ENCODE measurements at places on chromosomes 4 and X.
A peak's percentile ranks its signal among the peaks of the same experiment; 100 is the strongest.

GRCh38 chrX:153297376-153297775 lies 24.2 kb downstream of the PNMA6F start:
- no peak for DNase-seq

GRCh38 chr4:94711635-94712034 lies 46.1 kb upstream of the BMPR1B start:
- DNase-seq, result no peak

GRCh38 chr4:152014280-152014679 lies 253.5 kb upstream of the GATB start:
- no peak for DNase-seq

GRCh38 chrX:120474085-120474484 lies 5.0 kb upstream of the LAMP2 start:
- no peak for DNase-seq

- DNase-seq, result no peak
These were observed 142.1 kb downstream of the APBB2 start for GRCh38 chr4:41072021-41072777.

DNA sequence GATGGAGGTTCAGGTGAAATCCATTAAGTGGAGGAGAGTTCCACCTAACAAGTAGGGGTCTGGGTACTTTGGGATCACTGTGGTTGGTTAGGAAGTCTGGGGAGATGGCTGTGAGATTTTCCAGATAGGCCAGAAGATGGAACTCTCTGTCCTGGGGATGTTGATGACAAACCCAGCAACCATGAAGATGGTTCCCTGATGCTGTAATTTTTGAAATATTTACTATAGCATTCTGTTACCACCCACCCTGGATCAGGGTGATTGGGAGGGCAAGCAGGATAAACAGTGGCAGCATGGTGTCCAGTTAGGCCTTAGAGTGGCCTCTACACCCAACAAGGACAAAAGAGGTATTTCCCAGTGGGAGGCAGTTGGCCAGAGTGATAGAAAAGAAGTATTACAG lies 15.9 kb upstream of the NELFA start:
- DNase-seq, result no peak

DNA sequence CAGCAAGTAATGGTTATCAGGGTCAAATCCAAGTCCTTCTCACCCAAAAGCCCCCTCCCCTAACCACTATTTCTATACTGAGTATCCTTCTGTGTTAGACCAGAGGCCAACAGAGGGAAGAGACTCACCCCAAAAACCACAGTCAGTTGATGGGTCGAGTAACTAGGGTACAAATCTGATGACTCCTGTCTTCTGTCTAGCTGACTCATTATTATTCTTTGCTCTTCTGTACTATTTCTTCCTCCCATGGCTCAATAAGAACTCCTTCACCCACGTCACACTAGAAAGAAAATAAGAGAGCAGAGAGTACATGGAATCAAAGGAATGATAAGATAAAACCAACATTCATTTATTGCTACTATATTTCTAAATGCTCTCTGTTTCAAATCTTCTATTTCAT lies 2.0 kb downstream of the RAB40A start:
- no peak for DNase-seq

DNA sequence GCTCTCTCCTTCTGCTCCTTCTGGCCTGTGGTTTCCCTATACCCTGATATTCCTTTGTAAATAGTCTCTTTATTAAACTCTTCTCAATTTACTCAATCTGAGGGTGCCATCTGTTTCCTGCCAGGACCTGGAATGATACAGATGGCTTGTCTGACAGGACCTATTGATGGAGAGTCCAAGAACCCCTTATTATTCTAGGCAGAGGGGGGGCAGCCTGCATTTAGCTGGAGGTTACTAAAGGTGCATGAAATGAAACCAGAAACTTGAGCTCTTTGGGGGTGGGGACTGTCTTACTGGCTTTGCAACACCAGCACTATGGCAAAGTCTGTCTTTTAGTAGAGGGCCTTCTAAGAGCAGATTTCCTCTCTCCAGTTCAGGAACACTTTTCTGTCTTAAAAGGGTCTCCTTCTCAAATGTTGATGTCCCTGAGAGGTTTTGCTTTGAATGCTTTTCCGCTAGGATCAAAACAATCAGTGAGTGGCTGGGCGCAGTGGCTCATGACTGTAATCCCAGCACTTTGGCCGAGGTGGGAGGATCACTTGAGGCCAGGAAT lies 162.5 kb upstream of the MED14 start:
- DNase-seq, result peak; percentile 35

DNA sequence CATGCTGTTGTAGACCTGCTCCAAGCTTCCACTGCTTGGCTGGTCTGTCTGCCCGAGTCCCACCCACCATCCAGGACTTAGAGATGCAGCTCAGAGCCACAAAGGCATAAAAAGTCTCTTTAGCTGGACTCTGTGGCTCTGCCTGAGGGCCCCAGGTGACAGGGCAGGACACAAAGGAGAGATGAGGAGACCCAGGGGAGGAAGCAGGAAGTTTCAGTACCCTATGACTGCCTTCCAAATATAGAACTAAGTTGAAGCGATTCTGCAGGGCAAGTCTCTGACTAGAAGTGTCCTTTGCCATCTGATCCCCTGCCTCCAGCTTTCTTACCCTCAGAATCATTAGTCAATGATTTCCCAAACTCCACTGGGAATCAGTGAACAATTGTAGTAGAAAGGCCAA lies 11.2 kb upstream of the CXCR3 start:
- no peak for DNase-seq

DNA sequence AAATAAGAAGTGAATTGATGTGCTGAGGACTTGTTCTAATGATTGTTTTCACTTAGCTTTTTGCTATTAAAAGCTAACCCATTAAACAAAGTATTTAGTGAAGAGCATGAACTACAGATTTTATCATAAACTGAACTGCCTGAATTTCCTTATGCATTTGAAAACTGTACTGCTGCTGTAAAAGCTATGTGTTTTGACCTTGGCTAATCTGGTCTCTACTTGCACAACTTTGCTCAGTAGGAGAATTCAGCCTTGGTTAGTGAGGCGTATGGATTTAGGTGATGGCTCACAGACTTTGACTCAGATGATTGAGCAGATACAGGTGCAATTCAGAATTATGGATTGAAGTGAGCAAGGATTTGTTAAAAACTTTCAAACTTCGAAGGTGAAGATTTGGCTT lies 38.7 kb upstream of the FAT1 start:
- DNase-seq, result no peak

DNA sequence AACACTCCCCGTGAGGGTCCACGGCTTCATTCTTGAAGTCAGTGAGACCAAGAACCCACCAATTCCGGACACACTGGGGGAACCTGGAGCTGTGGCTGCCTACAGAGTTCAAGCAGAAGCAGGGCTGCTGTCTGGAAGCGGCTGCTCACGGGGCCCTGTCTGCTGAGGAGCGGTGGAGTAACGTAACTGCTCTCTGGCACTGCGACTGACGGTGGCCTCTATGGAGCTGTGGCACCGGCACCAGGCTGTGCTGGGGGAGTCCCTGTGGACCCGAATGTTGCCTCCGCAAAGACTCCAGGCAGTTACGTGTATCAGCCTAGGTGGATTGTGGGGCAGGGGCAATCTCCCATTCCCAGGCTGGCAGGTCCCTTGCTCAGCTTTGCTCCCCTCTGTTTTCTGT lies 703.3 kb upstream of the FRG1 start:
- DNase-seq, result no peak

- no peak for DNase-seq
These were observed 529.7 kb upstream of the BOD1L1 start for GRCh38 chr4:14157262-14157661.

DNA sequence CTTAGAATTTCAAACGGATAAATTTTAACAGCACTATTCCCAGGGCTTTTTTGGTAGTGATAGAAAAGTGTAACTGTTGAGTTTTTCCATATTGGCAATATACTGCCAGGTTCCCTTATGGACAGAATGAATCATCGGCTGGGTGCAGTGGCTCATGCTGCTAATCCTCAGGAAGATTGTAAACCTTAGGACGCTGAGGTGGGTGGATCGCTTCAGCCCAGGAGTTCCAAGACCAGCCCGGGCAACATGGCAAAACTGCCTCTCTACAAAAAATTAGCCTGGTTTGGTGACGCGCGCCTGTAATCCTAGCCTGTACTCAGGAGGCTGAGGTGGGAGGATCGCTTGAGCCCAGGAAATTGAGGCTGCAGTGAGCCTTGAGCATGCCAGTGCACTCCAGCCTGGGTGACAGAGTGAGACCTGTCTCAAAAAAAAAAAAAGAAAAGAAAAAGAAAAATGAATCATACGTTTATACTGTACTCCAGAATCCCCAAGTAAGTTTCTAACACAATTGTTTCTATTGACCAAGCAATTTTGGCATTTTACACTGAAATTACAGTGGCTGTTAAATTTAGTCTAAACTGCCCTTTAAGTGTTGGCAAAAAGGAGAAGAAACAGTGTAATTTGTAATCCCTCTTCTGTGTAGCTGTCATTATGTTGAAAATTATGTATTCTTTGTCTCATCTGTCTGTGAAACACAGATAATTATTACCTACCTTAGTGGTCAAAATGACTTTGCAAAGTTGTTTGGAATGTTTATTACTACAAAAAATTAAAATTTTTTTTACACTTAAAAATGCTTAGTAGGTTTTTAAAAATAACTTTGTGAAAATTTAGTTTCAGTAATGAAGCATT lies 1.8 kb downstream of the SLC30A9 start:
- DNase-seq, result no peak

GRCh38 chrX:39731735-39732134 lies 366.0 kb downstream of the BCOR start:
- no peak for DNase-seq

DNA sequence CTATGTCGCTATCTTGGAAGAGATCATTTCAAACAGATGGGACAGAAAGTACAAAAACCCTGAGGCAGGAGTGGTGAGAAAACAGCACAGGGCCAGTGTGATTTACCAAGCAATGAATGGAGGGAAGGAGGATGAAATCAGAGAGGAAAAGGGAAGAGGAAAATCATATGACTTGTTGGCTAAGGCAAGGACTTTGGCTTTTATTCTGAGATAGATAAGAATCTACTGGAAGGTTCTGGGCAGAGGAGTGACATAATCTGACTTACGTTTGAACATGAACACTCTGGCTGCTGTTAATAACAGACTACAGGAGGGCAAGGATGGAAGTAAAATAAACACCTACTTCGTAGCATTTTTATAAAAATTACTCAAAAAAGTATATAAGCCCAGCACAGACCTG lies 207.8 kb upstream of the SLC7A11 start:
- DNase-seq, result no peak

- DNase-seq, result no peak
These were observed 543.5 kb downstream of the PDHA2 start for GRCh38 chr4:96383349-96383748.

DNA sequence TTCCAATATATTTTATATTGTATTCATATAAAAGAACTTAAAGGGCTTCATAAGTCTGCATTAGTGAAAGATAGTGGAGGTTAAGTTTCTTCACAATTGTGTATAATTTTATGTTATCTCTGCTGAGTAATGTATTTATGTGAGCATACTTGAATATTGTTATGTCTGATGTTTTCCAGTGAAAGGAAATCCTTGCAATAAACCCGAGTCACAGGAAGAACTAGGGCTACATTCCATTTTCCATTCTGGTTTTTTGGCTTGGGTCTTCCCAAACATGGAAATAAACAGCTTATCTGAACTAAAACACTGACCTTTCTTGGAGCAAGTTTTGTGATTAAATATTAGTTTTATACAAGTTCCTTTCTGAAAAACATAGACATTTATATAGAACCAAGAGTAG lies 231.3 kb upstream of the GPRIN3 start:
- DNase-seq, result no peak

- DNase-seq, result no peak
These were observed 12.0 kb downstream of the C4orf54 start for GRCh38 chr4:99645638-99646037.

- no peak for DNase-seq
These were observed 411.0 kb upstream of the NDST3 start for GRCh38 chr4:117623326-117623725.

- peak; percentile 0 for DNase-seq
These were observed 60.4 kb downstream of the NRK start for GRCh38 chrX:105882581-105883275.

GRCh38 chr4:82382751-82383150 lies 9.0 kb upstream of the HNRNPD start:
- no peak for DNase-seq

GRCh38 chr4:47531241-47531953 lies 46.3 kb downstream of the ATP10D start:
- no peak for DNase-seq

GRCh38 chrX:1283741-1284140 lies 15.1 kb downstream of the CSF2RA start:
- no peak for DNase-seq

DNA sequence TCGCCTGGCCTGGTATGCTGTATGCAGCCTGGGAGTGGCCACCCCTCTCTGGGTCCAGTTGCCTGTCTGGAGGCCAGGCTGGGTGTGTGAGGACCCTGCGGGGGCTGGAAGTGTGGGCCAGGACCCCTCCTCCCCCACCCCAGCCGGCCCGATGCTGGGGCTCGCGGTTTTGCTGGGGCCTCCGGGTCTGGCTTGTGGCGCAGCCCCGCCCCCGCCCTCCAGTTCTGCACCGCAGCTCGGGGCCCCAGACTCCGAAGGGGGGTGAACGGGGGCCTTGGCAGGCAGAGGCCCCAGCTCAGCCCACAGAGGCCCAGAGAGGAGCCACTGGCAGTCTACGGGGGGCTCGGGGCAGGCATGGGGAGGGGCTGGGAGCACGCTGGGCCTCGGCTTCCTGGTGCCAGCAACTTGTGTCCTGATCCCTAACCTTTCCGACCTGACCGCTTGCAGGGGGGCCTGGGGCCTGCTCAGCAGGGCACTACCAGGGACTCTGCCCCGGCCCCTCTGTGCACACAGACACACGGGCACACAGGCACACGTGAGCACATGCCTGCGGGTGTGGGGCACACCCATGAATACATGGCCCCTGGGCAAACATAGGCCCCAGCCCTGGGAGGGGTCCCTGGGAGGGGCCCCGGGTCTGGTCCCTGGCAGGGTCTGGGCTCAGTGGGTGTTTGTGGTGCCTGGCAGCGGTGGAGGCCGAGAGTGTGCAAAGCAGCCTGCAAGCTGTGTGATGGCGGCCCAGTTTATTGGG lies 21.4 kb upstream of the FGFR3 start:
- DNase-seq, result no peak

DNA sequence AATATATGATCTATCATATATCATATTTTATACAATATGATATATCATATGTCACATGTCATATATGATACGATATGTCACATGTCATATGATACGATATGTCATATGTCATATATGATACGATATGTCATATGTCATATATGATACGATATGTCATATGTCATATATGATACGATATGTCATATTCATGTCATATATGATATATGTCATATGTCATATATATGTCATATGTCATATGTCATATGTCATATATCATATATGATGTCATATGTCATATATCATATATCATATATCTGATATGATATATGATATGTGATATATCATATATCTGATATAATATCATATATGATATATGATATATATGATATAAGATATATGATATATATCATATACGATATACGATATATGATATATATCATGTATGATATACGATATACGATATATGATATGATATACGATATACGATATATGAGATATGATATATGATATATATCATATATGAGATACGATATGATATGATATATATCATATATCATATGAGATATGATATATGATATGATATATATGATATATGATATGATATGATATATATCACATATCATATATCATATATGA lies 122.3 kb upstream of the USP9X start:
- DNase-seq, result no peak
